GM23338 (cell line): ENCODE measurements at places on chromosomes 4 and X. TPM values are rescaled to one million over a fixed set of nuclear protein-coding genes. Genes with fewer than 3 reads are reported as not detected.

DNA sequence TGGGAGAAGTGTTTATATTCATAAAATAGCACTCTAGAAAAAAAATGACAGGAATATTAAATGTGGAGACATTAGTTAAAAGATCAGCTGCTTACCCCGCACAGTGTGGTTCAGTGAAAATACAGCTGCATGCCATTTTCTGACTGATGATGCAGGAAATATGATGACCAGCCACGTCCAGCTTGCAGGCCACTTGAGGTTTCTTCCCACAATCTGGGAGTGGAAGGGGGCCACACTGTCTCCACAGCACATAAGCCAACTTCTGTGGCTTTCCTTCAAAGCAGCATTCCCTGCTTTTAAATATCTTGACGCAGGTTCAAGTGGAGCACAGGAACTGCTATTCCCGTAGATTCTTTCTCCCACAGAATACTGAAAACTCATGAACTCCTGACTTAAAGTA, 173.4 kb upstream of the GALNT7 start:
- no peak for DNase-seq

DNA sequence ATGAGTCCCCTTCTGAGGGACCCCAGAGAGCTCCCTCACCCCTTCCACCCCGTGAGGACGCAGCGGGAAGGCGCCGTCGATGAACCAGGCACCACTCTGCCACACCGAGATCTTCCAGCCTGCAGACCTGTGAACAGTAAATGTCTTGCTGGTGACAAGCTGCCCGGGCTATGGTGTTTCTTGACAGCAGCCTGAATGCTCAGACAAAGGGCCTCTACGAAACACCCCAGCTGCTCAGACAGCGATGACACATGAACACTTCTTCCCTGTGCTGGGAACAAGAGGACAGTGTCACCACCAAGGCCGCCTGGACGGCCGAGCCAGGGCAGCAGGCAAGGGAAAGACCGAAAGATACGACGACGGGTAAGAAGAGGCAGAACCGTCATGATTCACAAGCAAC, 30.6 kb upstream of the GTPBP6 start:
- DNase-seq, result no peak

DNA sequence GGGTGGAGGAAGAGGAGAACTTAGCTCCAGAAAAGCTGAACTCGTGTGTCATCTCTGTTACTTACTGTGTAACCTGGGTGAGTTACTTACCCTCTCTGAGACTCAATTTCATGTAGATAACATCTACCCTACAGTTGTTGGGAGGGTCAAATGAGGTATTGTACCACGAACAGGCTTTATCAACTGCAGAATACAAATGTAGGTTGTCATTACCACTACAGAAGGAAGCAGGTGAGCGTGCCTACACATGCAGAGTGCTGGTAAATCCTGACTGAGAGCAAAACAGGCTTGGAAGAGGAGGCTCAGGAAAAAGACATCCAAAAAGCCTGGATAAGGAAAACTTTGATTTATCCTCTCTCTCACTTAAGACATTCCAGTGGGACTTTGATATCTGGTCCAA, 7.2 kb downstream of the PIGA start:
- no peak for DNase-seq

DNA sequence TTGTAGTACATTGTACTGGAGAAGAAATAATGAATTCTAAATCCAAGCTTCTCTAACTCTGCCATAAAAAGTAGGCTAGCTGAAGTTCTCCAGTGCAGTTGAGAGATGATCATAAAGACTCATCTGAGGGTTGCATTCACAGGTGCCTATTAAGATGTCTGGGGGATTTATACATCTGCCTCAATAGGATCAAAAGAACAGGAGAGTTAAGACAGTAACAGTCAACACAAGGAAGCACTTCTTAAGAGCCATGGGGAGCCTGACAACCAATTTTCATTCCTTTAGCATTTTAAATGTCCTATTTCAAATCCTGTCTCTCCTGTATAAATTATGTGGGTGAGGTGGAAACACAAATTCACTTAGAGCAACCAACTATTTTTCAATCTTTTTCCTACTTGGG, 432.4 kb upstream of the NWD2 start:
- peak; percentile 16 for DNase-seq

DNA sequence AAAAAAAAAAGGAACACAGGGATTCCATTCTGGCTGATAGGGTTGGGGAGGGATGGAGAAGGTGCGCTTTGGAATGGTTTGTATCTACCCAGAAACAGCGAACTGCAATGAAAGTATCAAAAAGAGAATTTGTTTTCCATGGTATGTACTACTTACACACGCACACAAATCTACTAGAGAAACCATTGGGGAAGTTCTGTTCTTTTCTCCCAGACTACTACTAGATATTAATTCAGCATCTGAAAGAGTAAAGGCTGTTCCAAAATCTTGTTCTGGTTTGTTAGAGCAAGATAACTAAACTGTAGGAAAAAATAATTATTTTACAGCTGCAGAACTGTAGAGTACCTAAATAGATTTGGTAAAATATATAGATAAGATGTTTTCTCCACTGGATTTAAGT, 118.4 kb downstream of the CBR4 start:
- DNase-seq, result no peak

DNA sequence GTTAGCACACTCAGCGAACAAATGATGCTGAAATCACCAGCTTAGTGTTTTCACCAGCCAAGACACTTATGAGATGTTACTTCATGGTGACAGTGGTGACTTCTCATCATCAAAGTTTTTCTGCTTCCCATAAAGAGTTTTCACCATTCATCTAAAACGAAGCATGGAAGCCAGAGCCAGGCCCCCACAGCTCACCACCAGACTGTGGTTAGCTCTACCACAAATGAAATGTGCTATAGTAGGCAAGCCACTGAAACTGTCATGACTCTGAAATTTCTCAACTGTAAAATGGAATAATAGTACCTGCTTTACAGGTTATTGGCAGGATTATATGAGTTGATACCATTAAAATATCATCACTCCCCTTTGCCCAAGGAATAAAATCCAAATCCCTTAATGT, 56.4 kb upstream of the HHIP start:
- DNase-seq, result no peak

DNA sequence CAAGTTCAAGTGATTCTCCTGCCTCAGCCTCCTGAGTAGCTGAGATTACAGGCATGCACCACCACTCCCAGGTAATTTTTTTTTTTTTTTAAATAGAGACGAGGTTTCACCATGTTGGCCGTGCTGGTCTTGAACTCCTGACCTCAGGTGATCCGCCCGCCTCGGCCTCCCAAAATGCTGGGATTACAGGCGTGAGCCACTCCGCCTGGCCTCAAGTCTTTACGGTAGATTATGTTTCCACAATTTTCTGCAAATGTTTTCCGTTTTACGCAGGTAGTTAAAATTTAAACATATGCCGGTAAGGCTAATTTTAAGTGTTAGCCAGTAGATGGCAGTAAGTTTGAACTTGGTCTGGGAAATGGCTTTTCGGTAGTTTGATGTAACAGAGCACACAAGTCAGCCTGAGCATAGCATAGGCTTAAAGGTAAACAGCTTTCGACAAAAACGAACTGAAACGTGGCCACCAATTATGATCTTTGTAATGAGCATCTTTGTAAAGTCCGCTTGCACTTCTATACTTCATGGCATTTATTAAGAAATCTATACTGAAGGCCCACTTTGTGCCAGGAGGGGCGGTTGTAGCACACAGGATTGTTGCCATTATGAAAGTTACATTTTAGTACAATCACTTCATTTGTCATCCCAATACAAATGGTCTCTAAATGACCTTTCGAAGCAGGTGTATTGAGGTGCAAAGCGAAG, 31.1 kb downstream of the CCKAR start:
- peak; percentile 76 for DNase-seq

GRCh38 chrX:50381729-50382415, 88.8 kb downstream of the DGKK start:
- no peak for DNase-seq

DNA sequence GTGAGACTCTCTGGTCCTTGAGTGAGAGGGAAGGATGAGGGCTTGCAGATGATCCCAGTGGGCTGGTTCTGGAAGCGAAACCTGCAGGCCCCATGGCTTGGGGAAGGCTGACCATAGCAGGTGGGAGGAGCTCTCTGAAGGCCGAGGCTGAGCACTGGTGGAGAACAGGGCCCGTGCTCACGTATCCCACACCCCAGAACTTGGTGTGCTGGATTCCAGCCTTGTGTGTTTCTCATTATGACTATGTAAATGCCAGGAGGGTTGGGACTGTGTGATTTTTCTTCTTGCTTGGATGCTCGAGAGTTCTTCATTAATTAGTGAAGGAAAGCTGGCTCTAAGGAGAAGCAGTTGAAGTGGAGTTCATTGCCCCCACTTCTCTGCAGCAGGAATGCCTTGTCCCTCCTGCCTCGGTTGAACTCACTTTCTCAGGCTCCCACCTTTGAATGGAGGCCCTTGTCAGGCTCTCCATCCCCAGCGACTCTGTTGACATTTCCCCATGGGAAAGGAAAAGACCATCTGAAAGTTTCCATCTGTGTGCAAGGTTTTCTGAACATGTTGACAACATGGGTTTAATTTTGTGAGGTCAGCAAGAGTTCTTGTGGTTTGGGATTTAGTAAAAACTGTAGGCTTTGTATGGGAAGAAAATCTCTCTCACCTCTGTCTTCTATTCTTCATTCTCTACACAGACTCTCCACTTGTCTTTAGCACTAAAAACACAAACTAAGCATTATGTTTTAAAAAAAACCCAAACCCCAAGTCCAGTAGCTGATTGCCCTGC, 57.7 kb downstream of the TBL1X start:
- DNase-seq, result no peak

The CD38 gene
- 0.04 and 0.17 TPM in 2 replicates for total RNA-seq

The GPC4 gene
- 183 and 184 TPM in 2 replicates for total RNA-seq

The ZCCHC13 gene
- total RNA-seq, result not detected in 2 replicates

The PRDX4 gene
- total RNA-seq, result 101 and 139 TPM in 2 replicates

The FAM47E gene
- total RNA-seq, result 0.66 and 2.9 TPM in 2 replicates
